ENCODE measurements at places on chromosomes 6 and 20.

DNA sequence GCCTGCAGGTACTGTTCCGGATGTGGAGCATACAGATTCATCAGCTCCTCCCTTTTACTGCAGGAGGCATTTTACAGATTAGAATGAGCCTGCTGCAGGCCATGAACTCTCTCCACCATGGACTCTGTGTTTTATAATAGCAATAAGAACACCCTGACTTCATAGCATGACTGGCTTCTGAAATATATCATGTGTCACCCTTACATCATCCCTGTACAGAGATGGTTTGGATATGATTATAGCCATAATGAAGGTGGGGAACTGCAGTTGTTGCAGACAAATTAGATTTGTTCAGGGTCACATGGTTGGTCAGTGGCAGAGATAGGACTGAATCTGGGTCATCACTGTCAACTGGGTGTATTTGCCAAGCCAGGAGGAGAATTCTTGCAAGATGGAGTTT, 100.7 kb downstream of the FOXO3 start:
- DNase-seq, result no peak

- DNase-seq, result no peak
Measured at GRCh38 chr6:132673376-132674094, 14.6 kb upstream of the TAAR1 start.

DNA sequence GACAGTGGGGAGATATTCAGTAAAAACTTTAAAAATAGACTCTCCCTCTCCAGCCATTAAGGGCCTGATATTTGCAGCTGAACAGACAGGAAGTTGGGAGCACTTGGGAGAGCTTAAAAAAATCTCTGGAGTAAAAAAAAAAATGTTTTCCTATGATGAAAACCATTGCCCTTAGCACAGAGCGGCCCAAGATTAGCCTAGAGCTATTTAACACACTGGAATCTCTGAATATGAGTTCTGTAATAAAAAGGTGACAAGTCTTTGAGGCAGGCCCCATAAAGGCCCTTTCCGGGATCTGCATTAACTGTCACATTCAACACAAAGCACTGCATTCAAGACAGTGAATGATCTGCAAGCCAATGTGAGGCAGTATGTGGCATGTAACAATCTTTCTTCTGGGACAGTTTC, 393.7 kb downstream of the ZFAND3 start:
- no peak for DNase-seq

DNA sequence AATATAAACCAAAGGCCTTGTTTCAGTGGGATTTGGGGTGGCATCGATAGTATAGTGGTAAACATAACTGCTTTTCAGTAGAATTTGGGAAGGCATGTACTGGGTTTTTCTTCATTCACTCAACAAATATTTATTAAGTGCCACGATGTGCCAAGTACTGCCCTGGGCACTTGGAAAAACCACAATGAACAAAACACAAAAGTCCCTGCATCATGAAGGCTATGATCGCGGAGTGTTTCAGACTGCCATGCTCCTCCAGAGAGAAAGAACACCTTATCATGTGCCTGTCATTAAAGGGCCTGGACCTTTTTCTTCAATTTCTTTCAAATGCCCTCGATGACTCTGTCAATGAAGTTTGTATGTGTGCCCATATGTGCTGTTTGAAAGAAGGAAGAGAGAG, 59.2 kb upstream of the CEP85L start:
- no peak for DNase-seq

Data from aorta (tissue), 5 donors.